ENCODE measurements at places on chromosomes 6 and 20. TPM values are rescaled to one million over a fixed set of nuclear protein-coding genes. Genes with fewer than 3 reads are reported as not detected.

GRCh38 chr6:126880964-126881363 lies 237.5 kb upstream of the RSPO3 start:
- DNase-seq = peak; percentile 12

GRCh38 chr6:13479206-13479800 lies 8.1 kb downstream of the GFOD1 start:
- DNase-seq = no peak

DNA sequence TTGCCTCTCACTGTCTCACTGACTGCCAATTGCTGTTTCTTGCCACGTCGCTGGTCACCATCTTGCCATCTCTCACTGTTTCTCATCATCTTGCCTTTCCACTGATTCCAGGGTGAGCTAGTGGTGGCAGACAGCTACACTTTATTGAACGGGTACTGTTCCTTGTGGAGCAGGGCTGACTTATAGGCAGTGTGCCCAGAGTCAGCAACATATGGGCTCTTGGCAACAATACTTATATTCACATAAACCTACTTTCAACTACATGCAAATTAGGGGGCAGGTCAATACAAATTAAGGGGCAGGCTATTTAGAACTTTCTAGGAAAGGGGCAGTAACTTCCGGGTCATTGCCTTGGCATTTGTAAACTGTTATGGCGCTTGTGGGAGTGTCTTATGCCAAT lies 186.2 kb upstream of the SYNDIG1 start:
- DNase-seq = no peak

- no peak for DNase-seq
Measured at GRCh38 chr6:139522511-139523220, 148.2 kb upstream of the CITED2 start.

DNA sequence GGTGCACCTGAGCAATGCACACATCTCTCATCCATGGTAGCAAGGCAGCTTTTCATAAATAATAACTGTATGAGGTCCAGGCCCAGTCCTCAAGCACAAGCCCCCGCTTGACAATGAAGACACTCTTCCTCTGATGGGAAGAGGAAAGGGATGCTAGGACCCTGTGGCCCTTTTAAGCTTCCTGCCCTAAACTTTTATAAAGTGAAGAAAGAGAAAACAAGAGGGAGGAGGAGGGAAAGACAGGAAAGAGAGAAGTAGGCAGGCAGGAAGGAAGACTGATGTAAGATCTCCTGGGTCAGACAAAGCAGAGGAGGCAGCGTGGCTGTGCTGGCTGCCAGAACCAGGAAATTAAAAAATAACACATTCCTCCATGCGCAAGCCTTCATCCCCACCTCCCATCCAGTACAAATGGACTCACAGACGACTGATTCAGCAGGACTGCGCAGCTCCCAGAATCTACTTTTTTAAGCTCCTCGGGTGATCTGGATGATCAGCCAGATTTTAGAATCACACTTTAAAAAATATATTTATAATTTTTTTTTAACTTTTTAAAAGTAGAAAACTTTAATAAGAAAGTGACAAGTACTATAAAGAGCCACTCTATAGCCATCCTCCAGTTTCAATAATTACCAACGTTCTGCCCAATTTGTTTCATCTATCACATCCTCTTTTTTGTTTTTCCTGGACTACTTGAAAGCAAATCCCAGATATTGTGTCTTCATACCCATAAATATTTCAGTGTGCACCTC lies 16.5 kb downstream of the TNFAIP3 start:
- DNase-seq = no peak

Gene CFB
- 4.0 TPM for total RNA-seq

Gene HCRTR2
- not detected for total RNA-seq

Gene EBF4
- total RNA-seq = 7.2 TPM

Gene TULP1
- total RNA-seq = not detected

Measured in A172 (cell line).